ENCODE measurements at places on chromosomes 4 and X.

- DNase-seq = no peak
Measured at GRCh38 chrX:133412246-133412645, 3.0 kb downstream of the GPC4 start.

GRCh38 chr4:4446434-4446833, 59.5 kb downstream of the NSG1 start:
- no peak for DNase-seq

- DNase-seq = no peak
Measured at GRCh38 chr4:145808021-145808650, 128.2 kb downstream of the C4orf51 start.

DNA sequence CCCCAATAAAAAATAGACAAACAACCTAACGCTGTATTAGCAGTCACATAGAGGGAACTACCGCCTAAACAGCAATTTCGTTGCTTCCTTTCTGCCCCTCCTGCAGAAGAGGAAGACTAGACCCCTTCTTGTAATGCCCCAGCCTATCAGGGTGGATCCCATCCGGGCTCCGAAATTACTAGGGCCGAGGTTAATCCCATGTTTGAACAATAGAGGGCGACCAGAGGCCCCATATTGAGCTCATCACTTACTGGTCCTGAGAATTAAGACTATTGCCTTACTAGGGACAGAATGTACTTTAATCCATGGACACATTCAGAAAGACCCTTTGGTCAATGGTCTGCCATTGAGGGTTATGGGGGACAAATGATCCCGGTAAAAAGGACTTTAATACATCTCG, 11.8 kb upstream of the ZNF630 start:
- peak; percentile 21 for DNase-seq

GRCh38 chrX:56978172-56978571, 17.2 kb downstream of the SPIN3 start:
- no peak for DNase-seq

GRCh38 chr4:14308229-14308651, 680.7 kb upstream of the BOD1L1 start:
- no peak for DNase-seq

- DNase-seq = peak; percentile 13
Measured at GRCh38 chrX:80812176-80812575, 2.5 kb upstream of the BRWD3 start.

- no peak for DNase-seq
Measured at GRCh38 chrX:17706676-17707075, 30.6 kb upstream of the SCML1 start.

GRCh38 chr4:114563536-114564315, 34.9 kb upstream of the UGT8 start:
- no peak for DNase-seq

GRCh38 chr4:48141048-48141447, 7.0 kb upstream of the TXK start:
- no peak for DNase-seq

DNA sequence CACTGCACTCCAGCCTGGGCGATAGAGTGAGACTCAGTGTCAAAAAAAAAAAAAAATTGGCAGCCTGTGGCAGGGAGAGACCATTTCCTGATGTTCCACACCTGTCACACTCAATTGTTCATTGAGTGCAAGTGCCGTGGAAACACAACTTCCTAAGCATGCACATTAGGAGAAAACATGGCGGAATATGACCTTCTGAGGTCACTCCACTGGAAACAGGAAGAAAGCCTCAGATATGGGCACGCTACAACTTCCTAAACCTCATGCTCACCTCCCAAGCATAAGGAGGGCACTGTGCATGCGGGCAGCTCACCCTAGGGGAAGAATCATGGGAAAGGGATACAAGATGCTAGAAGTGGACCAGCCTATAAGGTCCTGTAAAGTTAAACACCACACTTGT, 28.5 kb upstream of the CD99 start:
- DNase-seq = no peak

DNA sequence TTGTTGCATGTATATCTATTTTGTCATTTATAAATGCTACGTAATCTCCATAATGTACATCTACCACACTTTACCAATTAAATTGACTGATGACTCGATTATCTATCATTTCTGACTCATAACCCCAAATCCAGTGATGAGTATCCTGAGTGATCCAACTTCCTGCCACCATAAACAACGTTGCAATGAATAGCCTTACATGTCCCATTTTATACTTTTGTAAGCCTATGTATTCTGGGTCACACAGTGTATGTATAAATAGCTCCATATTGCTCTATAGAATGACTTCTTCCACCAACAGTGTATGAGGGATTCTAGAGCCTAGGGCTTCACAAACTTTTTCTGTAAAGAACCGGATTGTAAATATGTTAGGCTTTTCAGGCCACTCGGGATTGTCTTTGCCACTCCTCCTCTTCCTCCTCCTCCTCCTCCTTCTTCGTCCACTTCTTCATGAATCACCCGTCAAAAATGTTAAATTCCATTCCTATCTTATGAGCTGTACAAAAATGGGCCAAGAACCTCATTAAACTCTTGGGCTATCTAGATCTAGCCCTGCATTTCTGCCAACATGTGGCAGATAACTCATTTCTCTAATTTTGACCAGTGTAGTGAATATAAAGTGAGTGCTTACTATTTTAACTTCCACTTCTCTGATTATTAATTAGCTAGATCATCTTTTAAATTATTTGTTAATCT, 672.2 kb upstream of the AMOT start:
- no peak for DNase-seq

GRCh38 chr4:175308236-175308635, 390.1 kb downstream of the ADAM29 start:
- DNase-seq = no peak

- DNase-seq = no peak
Measured at GRCh38 chr4:128782875-128783614, 26.5 kb upstream of the JADE1 start.

- DNase-seq = no peak
Measured at GRCh38 chr4:48049483-48049882, 32.9 kb downstream of the NIPAL1 start.

DNA sequence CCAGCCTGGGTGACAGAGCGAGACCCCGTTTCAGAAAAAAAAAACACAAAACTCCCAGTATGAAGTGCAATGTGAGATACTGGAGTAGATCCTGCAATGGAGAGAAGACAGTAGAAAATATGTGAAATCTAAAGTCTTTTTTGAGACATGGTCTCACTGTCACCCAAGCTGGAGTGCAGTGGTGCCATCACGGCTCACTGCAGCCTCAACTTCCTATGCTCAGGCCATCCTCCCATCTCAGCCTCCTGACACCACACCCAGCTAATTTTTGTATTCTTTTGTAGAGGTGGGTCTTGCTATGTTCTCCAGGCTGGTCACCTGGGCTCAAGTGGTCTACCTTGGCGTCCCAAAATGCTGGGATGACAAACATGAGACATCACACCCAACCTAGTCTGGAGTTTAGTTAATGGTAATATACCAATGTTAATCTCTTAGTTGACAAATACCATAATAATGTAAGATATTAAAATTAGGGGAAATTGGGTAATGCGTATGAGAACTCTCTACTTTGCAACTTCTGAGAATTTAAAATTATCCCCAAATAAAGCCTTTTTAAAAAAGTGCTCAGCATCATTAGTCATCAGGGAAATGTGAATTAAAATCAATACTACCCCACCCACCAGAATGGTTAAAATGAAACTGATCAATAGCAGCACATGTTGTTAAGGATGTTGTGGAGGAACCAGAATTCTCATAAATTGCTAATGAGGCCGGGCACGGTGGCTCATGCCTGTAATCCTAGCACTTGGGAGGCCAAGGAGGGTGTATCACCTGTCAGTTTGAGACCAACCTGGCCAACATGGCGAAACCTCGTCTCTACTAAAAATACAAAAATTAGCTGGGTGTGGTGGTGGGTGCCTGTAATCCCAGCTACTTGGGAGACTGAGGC, 15.0 kb downstream of the RBMX start:
- no peak for DNase-seq

DNA sequence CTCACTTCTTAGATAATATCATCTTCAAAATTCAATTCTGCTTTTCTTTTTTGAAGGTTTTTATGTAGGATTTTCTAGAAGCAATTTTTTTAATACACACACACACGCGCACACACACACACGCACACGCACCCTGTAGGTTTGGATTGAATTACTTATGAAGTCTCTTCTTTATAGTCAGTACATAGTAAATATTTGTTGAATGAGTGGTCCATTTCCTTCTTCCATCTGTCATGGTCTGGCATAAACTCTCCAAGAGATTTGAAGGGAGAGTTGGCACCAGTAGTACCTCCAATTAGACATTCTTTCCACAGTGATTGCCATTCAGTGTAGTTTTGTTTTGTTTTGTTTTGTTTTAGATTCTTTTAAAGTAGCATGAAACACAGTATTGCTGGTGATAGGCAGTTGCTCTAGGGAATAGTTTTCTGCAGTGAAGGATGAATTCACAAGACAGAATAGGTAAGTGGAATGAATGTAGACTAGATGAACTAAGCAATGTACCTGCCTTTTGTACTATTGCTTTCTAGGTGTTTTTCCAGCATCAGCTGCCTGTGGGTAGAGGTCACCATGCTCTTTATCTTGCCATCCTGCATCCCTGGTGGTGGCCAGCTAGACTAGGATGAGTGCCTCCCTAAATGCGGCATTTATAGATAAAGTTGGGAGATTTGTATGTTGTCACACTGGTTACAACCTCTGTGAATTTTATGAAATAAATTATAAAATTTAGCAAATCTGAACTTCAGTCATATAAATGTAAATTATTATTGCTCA, 20.5 kb downstream of the PDLIM5 start:
- DNase-seq = no peak

DNA sequence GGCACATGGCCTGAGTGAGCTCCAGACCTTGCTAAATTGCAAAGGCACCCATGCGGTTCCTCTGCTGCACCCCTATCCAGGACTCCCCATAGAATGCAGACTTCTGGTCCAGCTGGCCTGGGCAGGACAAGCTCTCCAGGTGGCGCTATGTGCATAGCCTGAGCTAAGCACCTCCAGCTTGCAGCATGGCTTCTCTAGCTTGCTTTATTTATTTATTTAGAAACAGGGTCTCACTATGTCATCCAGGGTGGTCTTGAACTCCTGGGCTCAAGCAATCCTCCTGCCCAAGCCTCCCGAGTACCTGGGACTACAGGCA, 5.5 kb upstream of the WFS1 start:
- no peak for DNase-seq

GRCh38 chrX:145393702-145394235, 146.5 kb downstream of the SPANXN1 start:
- no peak for DNase-seq

DNA sequence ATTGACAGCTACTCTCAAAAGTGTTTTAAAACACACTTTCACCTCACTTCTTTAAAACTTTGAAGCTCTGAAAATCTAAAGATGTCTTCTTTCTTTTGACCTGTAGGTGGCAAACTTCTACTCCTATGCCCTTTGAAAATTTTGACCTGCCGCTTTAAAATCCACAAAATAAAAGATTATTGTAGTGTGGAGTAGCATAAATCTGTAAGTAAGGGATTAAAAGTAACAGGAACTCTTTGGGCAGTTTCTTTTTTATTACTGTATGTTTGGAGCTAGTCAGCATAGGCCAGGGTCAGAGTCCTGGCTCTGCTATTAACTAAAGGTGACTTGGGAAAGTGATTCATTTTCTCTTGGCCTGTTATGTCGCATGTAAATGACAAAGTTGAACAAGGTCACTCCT, 25.5 kb downstream of the BBS12 start:
- DNase-seq = no peak

DNA sequence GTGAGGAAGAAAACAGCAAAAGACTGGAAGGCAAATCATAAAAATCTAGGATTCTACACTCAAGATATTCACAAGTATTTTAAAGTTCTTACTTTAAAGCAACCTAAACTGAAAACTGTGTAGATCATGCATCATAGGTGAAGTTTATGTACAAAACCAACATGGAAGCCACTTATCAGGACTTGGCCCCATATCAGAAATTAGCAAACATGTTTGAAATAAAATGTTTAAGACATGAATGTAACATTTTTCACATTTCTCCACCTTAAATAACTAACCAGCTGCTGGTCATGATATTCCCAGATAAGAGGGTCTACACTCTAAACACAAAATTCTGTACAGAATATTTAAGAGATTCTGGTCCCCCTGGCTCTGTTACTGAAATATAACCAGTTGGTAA, 38.5 kb downstream of the APBB2 start:
- DNase-seq = no peak

DNA sequence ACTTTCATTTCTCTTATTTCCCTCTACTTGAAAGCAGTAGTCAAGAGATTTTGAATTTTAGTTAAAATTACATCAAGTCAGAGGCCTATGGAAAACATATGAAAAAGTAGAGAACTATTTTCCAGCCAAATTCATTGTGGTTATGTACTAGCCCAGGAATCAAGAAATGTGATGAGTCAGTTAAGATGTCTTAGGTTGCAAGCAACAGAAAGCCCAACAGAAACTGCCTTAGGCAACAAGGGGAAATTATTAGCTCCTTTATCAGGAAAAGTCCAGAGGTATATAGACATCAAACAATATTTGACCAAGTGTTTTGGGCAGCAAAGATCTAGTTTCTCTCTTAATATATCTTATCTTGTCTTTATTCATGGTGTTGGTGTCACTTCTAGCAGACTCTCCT, 37.8 kb upstream of the FRMD7 start:
- no peak for DNase-seq

- DNase-seq = no peak
Measured at GRCh38 chrX:43019021-43019420, 241.1 kb upstream of the PPP1R2C start.

- DNase-seq = no peak
Measured at GRCh38 chr4:174592985-174593335, 70.7 kb upstream of the HPGD start.

DNA sequence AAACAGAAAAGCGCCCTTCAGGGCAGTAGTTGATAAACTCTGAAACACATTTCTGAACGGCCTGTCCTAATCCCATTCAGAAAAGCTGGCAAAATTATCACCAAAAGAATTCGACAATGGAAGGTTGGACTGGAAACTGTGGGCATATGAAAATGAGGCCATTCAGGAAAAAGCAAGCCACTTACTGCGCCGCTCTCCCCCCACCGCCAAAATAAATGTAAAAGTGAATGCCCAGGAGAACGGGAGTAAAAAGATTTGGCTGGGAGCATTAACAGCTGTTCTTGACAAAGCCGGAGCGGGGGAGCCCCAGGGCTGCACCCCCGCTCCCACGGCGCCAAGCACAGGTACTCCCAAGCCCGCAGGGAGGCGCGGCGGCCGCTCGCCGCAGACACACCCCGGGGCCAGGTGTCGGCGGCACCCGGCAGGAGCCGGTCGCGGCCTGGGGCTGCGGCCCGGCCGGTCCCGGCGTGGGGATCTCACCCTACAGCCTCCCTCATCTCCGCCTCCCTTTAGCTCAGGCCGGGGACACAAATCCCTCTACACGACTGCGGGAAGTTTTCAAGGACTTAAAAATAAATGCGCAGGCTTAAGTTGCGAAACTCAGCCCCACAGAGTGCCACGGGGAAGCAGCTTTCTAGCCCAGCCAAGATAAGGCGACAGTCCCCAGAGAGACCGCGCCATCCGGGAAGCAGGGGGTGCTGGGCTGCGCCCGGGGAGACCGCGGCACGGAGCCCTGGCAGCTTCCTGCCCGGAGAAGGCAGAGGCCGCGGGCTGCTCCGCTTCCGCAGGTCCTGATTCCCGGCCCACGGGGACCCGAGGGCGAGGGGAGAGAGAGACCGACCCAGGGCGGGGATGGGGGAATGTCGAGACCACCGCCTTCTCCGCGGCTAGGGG, 593 bp downstream of the SH3RF1 start:
- DNase-seq = peak; percentile 17

- no peak for DNase-seq
Measured at GRCh38 chr4:141768954-141769353, 132.6 kb downstream of the IL15 start.

GRCh38 chrX:39162322-39162735, 361.1 kb downstream of the MID1IP1 start:
- peak; percentile 26 for DNase-seq

Measured in T-helper 1 cell (primary cell).